Hepatic stellate cell (primary cell): ENCODE measurements at places on chromosomes 5 and 9.

GRCh38 chr9:121253821-121254501 is 14.0 kb upstream of the GSN start:
- DNase-seq, result no peak

GRCh38 chr5:87399720-87400119 is 13.0 kb downstream of the CCNH start:
- DNase-seq, result no peak

GRCh38 chr5:30839956-30840355 is 353.5 kb upstream of the CDH6 start:
- no peak for DNase-seq

DNA sequence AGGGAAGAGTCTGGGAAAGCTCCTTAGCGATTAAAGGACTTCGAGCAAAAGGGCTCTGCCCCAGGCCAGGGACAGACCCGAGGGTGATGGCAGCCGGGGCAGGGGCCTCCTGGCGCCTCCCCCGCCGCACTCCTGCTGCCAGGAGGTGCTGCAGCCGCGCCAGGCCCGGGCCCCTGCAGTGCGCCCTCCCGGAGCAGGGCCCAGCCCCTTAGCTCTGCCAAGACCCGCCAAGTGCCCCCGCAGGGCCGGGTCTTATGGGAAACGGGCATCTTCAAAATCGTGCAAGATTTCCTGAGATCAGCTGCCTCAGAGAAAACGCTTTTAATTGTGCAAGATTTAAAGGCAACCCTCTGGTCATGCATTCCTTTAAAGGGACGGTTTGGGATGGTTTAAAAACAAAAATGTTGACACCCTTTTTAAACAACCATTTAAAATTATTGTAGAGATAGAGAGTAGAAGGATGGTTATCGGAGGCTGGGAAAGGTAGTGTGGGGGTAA is 52.4 kb downstream of the CDC14B start:
- peak; percentile 50 for DNase-seq

GRCh38 chr5:58185801-58186200 is 274.1 kb downstream of the PLK2 start:
- DNase-seq, result no peak

DNA sequence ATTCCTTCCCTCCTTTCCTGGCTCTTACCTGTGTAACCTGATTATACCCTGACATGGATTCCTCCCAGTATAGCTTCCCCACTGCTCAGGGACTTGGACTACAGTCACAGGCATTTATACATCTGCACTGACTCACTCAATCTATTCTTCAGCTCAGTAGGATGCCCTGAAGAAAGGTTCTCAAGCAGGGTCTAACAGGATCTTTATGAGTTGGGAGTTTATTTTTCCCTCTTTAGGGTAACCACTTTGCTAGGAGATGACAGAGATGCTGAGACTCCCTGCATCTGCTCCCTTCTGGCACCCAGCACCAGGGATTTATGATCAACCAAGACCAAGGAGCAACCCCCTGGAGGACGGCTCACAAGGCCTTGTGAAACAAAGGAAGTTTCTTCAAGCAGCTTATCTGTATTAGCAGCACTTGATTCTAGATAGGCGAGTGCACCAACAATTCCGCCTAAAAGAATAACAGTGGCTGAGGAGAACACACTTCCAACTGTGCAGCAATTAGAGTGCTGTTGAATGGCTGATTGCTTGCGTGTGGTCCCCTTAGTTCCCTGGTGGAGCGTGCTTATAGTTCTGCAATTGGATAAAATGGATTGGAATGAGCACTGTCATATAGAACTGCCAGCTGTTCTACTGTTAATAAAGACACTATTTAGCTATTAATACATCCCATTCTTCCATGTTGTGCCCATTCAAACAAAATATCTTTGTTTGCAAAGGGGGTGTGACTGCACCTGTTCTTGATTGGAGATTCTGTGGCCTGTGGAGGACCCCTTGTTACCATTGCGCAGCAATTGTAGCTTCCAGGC is 482.6 kb downstream of the ZNF608 start:
- no peak for DNase-seq

DNA sequence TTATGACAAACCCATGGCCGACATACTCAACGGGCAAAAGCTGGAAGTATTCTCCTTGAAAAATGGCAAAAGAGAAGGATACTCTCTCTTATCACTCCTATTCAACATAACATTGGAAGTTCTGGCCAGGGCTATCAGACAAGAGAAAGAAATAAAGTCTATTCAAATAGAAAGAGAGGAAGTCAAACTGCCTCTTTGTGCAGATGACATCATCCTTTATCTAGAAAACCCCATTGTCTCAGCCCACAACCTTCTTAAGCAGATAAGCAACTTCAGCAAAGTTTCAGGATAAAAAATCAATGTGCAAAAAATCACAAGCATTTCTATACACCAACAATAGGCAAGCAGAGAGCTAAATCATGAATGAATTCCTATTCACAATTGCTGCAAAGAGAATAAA is 1799.9 kb upstream of the ACO1 start:
- no peak for DNase-seq

DNA sequence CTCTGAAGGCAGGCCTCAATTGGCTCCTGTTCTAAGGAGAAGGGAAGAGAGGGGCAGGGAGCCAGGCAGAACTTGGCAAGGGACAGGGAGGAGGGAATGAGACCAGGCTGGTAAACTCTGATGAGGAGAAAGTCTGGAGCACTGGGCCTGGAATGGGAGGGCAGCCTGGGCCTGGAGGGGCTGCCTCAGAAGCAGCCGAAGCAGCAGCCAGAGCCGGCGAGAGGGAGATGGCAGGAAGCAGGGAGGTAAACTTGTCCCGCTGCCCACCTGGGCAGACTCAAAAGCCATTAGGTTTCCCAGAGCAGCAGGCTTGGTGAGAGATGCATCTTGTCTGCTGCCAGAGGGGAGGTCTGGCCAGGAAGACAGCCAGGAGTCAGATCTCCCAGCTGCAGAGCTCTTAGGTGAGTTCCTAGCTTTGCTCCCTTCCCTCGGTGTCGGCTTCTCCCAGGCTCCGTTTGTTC is 37.0 kb upstream of the CRB2 start:
- no peak for DNase-seq

DNA sequence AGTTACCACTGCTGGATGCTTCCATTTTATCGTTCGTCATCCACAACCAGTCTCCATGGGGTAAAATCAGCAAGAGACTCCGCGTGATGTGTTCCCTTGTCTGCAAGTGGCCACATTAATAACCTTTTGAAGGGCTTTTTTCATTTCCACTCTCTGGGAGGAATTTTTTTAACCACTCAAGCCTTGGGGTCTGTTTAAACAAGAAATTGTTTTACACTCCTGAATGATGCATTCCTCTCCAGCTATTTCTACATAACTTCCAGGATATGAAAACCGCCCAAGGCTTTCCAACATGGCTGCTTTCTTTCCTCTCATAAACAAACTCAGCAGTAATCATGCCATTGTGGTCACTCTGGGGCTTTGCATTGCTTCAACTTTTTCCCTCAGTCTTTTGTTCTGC is 217.2 kb upstream of the DAPK1 start:
- no peak for DNase-seq

DNA sequence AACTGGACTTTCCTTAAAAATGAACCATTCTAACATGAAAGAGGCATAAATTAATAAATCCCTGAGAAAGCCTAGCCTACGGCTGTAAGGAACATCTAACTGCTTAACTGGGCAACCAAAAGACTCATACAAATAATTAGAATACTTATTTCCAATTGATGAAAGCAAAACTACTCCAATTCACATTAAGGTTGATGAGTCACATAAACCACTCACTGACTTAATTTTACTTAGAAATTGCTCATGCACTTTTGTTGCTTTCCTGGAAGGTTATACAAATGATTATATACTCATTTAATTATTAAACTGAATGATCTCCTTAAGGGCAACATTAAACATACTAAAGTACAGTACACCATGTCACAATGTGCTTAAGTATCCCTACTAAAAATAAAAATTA is 101.9 kb downstream of the NFIB start:
- no peak for DNase-seq

DNA sequence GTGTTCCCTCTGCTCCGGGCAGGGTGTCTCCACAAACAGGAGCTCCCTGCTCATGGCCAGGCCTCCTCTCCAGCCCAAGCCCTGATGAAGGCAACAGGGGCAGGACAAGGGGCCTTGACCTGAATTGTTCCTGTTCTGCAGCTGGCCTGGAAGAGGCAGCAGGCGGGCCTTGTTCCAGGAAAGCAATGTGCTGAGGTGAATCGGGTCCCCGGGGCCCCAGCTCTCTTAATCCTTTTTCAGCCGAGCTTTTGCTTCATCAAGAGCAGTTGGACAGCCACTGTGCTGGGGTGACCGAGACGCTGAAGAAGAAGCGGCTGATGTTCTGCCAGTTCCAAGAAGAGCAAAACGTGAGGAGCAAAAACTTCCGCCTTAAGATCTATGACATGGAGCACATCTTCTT is 41.4 kb downstream of the CCDC180 start:
- no peak for DNase-seq

- no peak for DNase-seq
Measured at GRCh38 chr5:57501414-57502201, 19.0 kb upstream of the ACTBL2 start.

DNA sequence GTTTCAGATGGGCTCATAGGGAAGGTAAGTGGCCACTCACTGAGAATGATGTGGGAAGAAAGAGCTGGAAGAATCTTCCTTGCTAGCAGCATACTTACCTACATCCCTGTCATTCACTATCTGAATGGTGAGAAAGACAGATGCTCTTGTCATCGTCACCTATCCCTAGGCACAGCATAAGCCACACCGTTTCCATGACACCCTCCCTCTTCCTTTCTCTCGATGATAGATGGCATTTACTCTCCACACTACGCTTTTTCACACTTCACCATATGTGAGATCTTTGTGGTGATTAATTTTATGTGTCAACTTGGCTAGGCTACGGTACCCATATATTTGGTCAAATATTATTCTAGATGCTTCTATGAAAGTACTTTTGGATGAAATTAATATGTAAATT is 44.4 kb upstream of the FER start:
- DNase-seq, result no peak

DNA sequence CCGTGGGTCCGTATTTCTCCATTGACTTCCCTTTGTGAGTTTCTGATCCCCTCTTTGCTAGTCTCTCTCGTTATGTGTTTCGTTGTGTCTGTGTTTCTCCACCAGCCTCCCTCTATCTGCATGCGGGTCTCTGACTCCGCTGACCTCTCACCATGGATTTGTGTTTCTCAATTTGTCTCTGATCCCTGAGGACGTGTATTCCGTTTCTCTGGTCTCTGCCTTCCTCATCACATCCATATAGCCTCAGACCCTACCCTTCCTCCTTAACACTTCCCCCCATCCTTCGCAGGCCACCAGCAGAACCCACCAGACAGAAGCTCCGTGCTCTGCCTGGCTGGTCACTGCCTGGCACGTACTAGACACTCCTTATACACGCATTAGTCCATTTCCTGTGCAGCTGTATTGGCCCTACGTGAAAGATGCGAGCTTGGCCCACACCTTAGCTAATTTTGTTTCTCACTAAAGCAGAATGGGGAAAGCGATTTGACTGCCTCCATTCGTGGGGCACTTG is 631 bp downstream of the B4GALT7 start:
- peak; percentile 29 for DNase-seq

- no peak for DNase-seq
Measured at GRCh38 chr5:78553580-78554353, 94.8 kb downstream of the LHFPL2 start.

DNA sequence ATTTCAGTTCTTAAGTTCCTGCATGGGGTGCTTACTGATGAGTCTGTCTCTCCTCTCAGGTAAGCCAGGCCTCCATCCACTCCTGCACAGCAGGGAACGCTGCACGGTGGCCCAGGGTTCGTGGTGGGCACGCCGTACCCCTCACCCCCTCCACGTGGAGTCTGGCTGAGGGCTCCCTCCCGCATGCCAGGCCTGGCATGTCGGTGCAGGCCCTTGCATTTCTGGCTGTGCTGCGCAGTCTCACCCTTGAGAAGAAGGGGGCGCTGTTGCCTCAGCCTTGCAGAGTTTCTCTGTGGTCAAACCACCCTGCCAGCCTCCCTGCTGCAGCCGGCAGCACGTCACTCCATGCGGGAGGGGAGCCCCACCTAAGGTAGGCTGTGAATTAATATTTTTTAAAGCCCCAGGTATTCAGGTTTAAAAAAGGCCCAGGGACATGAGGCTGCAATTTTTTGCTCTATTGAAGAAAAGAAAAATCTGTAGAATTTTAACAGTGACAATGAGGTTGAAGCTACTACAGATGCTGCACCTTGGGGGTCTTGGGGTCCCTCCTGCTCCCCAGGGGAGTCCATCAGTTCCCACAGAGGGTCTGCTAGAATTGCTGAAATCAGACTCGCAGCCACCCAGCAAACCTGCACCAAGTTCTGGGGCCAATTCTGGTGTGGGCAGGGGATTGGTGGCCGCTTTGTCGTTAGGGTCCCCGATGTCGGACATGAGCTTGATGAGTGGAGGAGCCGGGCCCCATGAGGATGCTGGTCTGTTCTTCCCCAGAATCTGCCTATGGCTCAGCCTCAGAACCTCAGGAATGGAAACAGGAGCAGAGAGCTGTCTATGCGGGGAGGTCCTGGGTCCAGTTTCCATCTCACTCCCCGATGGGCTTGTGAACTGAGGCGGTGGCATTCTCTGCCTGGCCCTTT is 52.6 kb downstream of the TENT4A start:
- DNase-seq, result peak; percentile 83
